ENCODE measurements at places on chromosomes 11 and 22. TPM values are rescaled to one million over a fixed set of nuclear protein-coding genes. Genes with fewer than 3 reads are reported as not detected.

CNGA4 gene
- 0.26 TPM for total RNA-seq

CADM1 gene
- total RNA-seq, result 58.0 TPM

TRIOBP gene
- 108 TPM for total RNA-seq

PATE2 gene
- 0.23 TPM for total RNA-seq

CCDC116 gene
- total RNA-seq, result 0.57 TPM

C1QTNF6 gene
- 9.4 TPM for total RNA-seq

BEST1 gene
- total RNA-seq, result 9.4 TPM

RAB36 gene
- total RNA-seq, result 21.5 TPM

BRSK2 gene
- 1.7 TPM for total RNA-seq

All from ureter (tissue), 1 donor.